A549 treated with Hydrocortisone at 1 μM for 4 hours (cell line): ENCODE measurements at places on chromosomes 3 and 15. TPM values are rescaled to one million over a fixed set of nuclear protein-coding genes. Genes with fewer than 3 reads are reported as not detected.

ALG1L2 gene
- total RNA-seq = not detected in 5 replicates

CYP8B1 gene
- not detected in 5 replicates for total RNA-seq

MUC20 gene
- 0.28 to 1.0 TPM (median 0.55 TPM) in 5 replicates for total RNA-seq

CNTN6 gene
- not detected in 5 replicates for total RNA-seq

FGD5 gene
- 0.01 to 0.05 TPM (median 0.03 TPM) in 3 of 5 replicates, not detected in the others for total RNA-seq

GOLGA8G gene
- total RNA-seq = not detected in 5 replicates

TRH gene
- total RNA-seq = not detected in 5 replicates

UROC1 gene
- not detected in 5 replicates for total RNA-seq

PTPRG gene
- total RNA-seq = 2.0 to 3.1 TPM (median 2.5 TPM) in 5 replicates

DNAH12 gene
- 0.01 to 0.10 TPM (median 0.05 TPM) in 5 replicates for total RNA-seq
